ENCODE measurements at places on chromosomes 4 and X.

DNA sequence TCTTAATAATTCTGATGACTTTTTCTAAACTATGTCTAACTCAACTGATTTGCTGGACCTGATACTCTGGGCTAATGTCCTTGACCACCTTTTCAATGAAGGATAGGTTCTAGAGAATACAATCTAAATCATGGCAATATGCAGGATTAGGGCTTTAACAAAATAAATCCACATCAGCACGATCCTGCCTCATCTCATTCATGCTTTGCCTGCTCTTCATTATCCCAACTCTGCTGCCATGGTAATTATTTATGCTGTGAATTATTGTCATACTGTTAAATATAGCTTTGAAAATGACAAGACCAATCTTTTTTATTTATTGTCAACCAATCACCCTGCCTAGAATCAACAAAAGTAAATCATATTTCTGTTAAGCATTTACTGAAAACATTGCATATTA, 2176.7 kb upstream of the AGA start:
- no peak for DNase-seq

DNA sequence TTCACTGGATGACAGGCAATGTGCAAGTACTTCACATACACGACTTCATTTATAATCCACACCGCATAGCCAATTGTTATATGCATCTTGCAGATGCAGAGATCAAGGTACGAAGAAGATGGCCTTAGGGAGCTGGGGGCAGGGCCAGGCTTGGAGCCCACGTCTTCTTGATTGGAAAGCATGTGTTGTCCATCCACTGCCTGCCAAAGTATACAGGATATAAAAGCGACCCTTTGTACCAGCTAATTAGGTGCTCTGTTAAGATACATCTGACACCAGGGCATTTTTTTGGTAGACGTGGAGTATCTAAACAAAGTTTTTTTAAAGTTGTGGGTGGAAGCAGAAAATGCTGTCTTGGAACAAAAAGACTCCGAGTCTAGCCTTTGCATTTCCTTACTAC, 1.4 kb downstream of the C4orf36 start:
- no peak for DNase-seq

DNA sequence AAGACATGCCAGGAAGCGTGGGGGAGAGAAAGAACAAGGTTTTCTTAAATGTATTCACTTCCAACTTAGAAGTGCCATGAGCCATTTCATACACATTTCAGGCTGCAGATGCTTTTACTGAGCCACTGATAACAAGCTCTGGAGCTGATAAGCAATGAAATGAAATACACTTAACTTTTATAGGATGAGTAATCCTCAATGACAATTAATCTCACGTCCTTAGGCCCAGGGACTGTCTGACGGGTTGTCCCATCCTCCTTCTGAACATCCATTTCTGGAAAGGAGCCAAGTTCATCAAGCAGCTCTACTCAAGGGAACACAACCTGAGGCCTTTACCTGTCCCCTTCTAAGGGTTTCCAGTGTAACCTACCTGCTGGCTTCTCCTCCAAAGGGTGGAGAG, 121.2 kb downstream of the PARM1 start:
- DNase-seq, result no peak

GRCh38 chr4:86357608-86358007, 2.2 kb downstream of the MAPK10 start:
- DNase-seq, result no peak

DNA sequence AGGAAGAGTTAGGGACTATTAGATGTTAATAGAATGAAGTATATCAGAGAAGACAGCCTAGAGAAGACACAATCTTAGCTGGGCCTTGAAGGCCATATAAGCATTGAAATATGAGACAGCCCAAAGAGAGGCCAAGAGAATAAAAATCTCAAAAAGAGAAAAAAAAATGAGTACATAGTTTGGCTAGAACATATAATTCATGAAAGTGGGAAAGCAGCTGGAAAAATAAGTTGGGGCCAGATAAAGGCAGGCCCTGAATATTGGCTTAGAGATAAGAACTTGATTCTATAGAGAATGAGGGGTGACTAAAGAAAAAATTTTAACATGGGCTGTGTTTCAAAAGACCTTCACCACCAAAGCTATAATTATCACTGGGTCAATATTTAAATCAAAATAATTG, 7.4 kb upstream of the UTP3 start:
- DNase-seq, result no peak

DNA sequence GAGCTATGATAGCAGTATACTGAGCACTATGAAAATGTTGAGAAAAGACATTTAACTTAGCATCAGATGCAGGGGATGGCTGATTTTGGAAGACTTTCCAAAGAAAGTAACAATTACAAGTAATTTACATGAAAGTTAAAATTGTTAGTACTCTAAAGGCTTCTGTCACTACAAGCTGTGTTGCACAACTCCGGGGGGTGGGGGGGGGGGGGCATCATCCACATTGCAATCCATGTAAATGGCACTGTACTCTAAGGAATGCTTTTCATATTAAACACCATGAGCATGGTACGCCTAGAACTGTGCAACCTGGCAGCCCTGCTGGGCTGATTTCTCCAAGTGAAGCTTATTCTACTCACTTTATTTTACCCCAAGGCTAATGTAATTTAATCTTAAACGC, 363.4 kb downstream of the TMA16 start:
- DNase-seq, result no peak
